ENCODE measurements at places on chromosomes 16 and 17.

DNA sequence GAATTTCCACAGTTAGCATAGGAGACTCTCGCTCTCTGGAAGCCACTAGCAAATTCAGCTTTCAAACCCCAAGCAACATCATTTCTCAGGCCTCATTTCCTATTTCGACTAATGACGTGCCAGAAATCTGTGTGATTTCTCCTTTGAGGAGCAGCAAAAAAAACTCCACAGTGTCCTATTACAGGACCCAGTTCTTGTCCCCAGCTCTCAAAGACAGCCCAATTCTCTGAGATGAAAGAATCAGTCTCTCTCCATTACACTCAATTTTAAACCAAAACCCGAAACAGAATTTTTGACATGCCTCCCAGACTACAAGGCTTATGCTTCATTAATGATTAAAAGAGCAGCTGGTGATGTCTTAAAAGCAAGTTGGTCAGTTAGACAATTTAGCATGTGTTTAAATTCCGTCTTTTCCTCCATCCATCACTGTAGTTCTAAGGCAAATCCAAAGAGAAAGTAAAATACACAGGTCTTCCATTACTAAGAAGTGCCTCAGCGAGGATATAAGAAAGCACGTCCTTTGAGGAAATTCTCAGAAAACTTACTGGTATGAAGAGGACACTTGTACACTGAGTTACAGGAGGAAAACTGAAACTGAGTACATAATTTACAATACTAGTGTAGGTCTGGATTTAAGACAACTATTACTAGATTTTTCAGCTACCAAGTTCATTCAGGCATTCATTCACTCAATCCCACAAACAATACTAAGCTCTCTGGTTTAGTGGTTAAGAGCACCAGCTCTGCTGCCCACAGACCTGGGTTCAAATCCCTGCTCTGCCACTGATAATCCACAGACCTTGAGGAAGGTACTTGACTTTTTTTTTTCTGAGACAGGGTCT lies 12.5 kb downstream of the TOM1L2 start:
- H3K27me3 ChIP-seq, result no peaks in the 10 kb centered on the region
- H3K36me3 ChIP-seq, result no peaks in the 10 kb centered on the region
- no peak overlapping the region for H3K4me3 ChIP-seq
- H3K4me1 ChIP-seq, result peaks cover 48% of the 10 kb centered on the region

DNA sequence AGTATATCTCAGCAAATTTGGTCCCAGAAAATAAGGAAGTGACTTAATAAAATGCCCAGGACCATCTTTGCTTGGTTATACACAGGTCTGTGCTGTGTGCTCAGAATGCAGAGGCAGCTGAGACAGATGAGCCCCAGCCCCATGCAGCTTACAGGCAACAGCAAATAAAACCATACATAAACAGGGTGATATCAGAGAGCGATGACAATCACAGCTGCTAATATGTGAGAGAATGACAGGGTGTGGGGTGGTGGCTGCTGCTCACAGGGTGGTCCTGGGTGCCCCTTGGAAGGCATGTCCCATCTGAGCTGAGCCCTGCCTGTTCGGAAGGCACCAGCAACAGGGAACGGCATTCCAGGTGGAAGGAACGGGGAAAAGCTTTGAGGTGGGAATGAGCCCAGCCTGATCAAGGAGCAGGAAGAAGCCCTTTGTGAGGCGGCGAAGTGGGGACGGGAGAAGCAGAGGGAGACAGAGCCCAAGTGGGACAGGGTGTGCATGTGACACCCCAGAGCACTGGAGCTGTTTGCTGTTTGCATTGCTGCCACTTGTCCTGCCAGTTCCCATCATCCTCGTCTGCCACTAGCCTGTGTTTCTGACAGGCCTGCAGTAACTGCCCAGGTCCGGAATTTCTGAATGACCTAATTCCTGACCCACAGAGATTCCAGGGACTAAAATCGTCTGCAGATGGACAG lies 150.5 kb downstream of the KATNIP start:
- H3K36me3 ChIP-seq, result no peaks in the 10 kb centered on the region
- no peaks in the 10 kb centered on the region for H3K27me3 ChIP-seq
- H3K27ac ChIP-seq, result no peak overlapping the region

GRCh38 chr16:81629034-81629802 lies 149.9 kb upstream of the PLCG2 start:
- no peak overlapping the region for H3K4me3 ChIP-seq
- H3K4me1 ChIP-seq, result peaks cover 10% of the 10 kb centered on the region
- H3K36me3 ChIP-seq, result no peaks in the 10 kb centered on the region
- no peak for DNase-seq
- no peaks in the 10 kb centered on the region for H3K27me3 ChIP-seq
- H3K27ac ChIP-seq, result no peak overlapping the region

DNA sequence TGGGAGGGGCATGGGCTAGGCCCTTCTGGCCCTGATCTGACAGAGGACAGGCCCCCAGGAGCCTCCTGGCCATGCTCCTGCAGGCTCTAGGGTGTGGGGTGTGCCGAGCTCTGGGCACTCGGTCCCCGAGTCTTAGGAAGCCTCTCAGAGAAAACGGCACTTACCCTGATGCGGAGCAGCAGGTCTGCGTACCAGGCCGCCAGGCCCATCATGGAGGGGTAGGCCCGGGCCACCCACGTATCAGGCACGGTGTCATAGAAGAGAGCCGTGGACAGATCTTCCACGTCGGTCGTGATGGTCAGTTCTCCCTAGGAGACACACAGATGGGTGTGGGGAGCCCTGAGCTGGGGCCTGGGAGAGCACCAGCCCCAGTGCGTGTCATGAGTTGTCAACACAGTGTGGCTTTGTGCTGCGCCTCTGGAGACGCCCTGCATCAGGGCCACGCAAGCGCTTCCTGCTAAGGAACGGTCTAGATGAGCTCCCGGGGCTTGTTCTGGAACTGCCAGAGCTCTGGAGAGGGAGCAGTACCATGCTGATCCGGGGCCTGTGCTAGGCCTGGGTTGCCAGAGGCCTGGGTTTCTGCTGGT lies 47.9 kb downstream of the PGS1 start:
- no peaks in the 10 kb centered on the region for H3K4me1 ChIP-seq
- H3K27ac ChIP-seq, result no peak overlapping the region
- peaks cover 19% of the 10 kb centered on the region for H3K36me3 ChIP-seq
- no peak overlapping the region for H3K4me3 ChIP-seq

GRCh38 chr16:14629612-14629918 lies 495 bp downstream of the PARN start:
- peaks cover 38% of the 10 kb centered on the region for H3K4me1 ChIP-seq
- peak overlapping the region; percentile 58 for H3K4me3 ChIP-seq
- peak overlapping the region; percentile 91 for H3K27ac ChIP-seq
- no peaks in the 10 kb centered on the region for H3K36me3 ChIP-seq
- DNase-seq, result no peak
- no peaks in the 10 kb centered on the region for H3K27me3 ChIP-seq

GRCh38 chr17:2551928-2552327 lies 40.2 kb upstream of the METTL16 start:
- DNase-seq, result no peak
- H3K27me3 ChIP-seq, result peaks cover 5% of the 10 kb centered on the region
- H3K4me3 ChIP-seq, result no peak overlapping the region
- no peaks in the 10 kb centered on the region for H3K4me1 ChIP-seq
- no peaks in the 10 kb centered on the region for H3K36me3 ChIP-seq
- no peak overlapping the region for H3K27ac ChIP-seq

GRCh38 chr16:79421126-79421525 lies 179.4 kb downstream of the MAF start:
- no peaks in the 10 kb centered on the region for H3K36me3 ChIP-seq
- H3K4me1 ChIP-seq, result no peaks in the 10 kb centered on the region
- no peaks in the 10 kb centered on the region for H3K27me3 ChIP-seq
- H3K4me3 ChIP-seq, result no peak overlapping the region
- no peak for DNase-seq

DNA sequence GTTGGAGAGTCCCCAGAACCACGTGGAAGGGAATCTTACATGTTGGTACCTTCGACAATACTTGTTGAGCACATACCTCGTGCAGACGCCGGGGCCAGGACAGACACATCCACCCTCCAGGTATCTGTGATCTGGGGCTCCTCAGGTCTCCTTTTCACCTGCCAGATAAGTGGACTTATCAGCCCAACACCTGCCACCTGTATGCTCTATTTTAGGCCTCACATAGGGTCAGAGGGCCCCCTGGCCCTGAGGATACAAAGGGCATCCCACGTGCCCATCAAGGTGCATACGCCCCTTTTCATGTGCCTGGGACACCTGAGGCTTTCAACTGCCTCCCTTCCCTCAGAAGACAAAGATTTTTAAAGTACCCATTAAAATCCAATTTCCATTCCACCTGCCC lies 212.7 kb downstream of the MRTFB start:
- no peak for DNase-seq
- no peak overlapping the region for H3K4me3 ChIP-seq
- H3K27me3 ChIP-seq, result no peaks in the 10 kb centered on the region
- H3K36me3 ChIP-seq, result no peaks in the 10 kb centered on the region

GRCh38 chr17:15091825-15092224 lies 173.3 kb downstream of the PMP22 start:
- no peaks in the 10 kb centered on the region for H3K4me1 ChIP-seq
- no peak overlapping the region for H3K4me3 ChIP-seq
- no peak overlapping the region for H3K27ac ChIP-seq
- DNase-seq, result no peak
- H3K36me3 ChIP-seq, result no peaks in the 10 kb centered on the region

DNA sequence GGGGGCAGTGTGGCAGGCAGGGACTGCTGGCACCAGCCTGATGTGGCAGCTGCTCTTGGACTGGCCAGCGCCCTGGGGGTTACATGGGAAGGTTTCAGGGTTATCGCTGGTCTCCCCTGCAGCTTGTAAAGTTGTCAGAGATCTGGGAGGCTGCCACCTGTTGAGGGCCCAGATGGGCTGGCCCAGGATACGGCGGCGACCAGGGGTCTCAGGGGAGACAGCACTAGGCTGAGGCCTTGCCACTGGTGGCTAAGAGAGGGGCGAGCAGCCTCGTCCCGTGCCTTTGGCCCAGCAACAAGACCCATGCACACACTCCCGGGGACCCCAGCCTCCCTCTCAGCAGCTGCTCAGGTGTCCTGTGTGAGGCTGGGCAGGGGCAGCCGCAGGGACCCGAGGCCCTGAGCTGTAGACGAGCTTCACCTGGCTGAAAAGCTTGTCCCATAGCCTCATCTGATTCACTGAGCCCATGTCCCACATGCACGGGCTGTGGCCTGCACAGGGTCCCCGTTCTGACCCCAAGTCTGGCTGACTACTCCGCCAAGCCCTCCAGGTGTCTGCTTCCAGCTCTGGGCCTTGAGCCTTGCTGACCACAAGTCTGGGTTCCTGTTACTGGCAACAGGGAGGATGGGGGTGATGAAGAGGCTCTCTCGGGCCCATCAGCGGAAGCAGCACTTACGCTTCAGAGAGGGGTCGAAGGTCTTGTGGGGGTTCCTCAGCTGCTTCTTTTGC lies 6.2 kb downstream of the DUS1L start:
- H3K4me1 ChIP-seq, result peaks cover 9% of the 10 kb centered on the region
- H3K27ac ChIP-seq, result no peak overlapping the region
- no peak overlapping the region for H3K4me3 ChIP-seq
- peaks cover 9% of the 10 kb centered on the region for H3K36me3 ChIP-seq
- no peak for DNase-seq

- H3K4me3 ChIP-seq, result no peak overlapping the region
- H3K27ac ChIP-seq, result no peak overlapping the region
- H3K4me1 ChIP-seq, result no peaks in the 10 kb centered on the region
- H3K27me3 ChIP-seq, result no peaks in the 10 kb centered on the region
- no peaks in the 10 kb centered on the region for H3K36me3 ChIP-seq
- no peak for DNase-seq
These were observed 240.1 kb downstream of the SLC39A11 start for GRCh38 chr17:72852277-72852938.

All from transverse colon (tissue), 4 donors.